ENCODE measurements at places on chromosomes 16 and 17. TPM values are rescaled to one million over a fixed set of nuclear protein-coding genes. Genes with fewer than 3 reads are reported as not detected.

TM4SF5 gene
- polyA plus RNA-seq = 0.18 TPM

BCAR1 gene
- polyA plus RNA-seq = 40.4 TPM

ZNF750 gene
- 2.7 TPM for polyA plus RNA-seq

KRT16 gene
- polyA plus RNA-seq = 0.20 TPM

C17orf107 gene
- polyA plus RNA-seq = 1.7 TPM

FSCN2 gene
- polyA plus RNA-seq = 0.43 TPM

CMTM1 gene
- polyA plus RNA-seq = 1.1 TPM

AOC3 gene
- 319 TPM for polyA plus RNA-seq

SULT1A2 gene
- polyA plus RNA-seq = 1.3 TPM

GRCh38 chr17:4393806-4394205 lies 27.3 kb upstream of the UBE2G1 start:
- DNase-seq = no peak

DNA sequence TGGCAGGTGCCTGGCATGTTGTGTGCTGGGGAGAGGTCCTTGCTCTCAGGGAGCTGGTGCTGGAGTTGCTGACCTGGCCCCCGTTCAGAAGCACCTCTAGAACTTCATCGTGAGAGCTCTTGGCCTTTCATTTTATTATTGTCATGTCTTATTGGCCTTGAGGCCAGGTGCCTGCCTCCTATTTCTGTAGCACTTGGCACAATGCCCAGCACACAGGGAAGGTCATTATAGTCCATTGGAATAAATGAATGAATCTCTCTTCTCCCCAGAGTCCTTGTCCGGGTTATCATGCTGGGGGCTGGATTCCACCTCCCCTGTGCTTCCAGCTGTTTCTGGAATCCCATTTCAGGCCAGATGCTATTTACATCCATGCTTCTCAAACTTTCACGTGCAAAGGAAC lies 169.2 kb downstream of the HAPSTR1 start:
- DNase-seq = no peak

GRCh38 chr17:307295-307691 lies 45.3 kb downstream of the RPH3AL start:
- DNase-seq = no peak

- no peak for DNase-seq
Measured at GRCh38 chr16:75482434-75483205, 12.6 kb downstream of the CHST6 start.

DNA sequence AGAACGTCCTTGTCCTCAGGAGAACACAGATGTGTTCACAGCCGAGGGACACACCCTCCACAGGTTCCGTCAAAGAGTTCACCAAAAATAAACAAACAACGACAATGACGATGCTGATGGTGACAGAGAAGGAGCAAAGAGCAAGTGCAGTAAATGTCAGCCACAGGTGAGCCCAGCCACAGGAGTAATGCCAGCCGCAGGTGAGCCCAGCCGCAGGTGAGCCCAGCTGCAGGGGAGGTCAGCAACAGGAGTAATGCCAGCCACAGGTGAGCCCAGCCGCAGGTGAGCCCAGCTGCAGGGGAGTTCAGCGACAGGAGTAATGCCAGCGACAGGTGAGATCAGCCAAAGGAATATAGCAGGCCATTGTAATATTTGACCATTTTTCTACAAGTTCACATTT lies 315.2 kb downstream of the FOXL1 start:
- DNase-seq = no peak

GRCh38 chr16:68790944-68791343 lies 52.4 kb upstream of the TANGO6 start:
- no peak for DNase-seq

GRCh38 chr16:65754820-65755691 lies 611.4 kb upstream of the CDH5 start:
- no peak for DNase-seq

- DNase-seq = no peak
Measured at GRCh38 chr16:54275956-54276355, 10.6 kb downstream of the IRX3 start.

- no peak for DNase-seq
Measured at GRCh38 chr17:73710095-73710592, 65.9 kb upstream of the SDK2 start.

GRCh38 chr16:35533683-35534082 lies 2074.3 kb downstream of the TP53TG3F start:
- DNase-seq = no peak

DNA sequence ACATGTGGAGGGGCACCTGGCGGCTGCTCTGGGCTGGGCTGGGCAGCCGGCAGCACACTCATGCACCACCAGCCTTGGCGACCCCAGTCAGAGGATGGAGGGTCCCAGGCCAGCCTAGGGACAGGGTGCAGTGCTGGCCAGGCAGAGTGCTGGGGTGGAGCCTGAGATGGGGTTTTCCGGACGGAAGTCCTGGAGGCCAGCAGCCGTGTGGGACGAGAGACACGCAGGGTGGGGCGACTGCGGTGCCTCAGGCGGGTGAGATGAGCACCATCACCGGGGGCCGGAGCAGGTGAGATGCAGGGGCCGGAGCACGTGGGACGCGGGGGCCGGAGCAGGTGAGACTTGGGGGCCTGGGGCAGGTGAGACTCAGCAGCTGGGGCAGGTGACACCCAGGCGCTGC lies 55.2 kb downstream of the LMF1 start:
- no peak for DNase-seq

- no peak for DNase-seq
Measured at GRCh38 chr17:31673076-31673475, 186.0 kb downstream of the COPRS start.

GRCh38 chr16:13718748-13719147 lies 201.2 kb upstream of the ERCC4 start:
- no peak for DNase-seq

DNA sequence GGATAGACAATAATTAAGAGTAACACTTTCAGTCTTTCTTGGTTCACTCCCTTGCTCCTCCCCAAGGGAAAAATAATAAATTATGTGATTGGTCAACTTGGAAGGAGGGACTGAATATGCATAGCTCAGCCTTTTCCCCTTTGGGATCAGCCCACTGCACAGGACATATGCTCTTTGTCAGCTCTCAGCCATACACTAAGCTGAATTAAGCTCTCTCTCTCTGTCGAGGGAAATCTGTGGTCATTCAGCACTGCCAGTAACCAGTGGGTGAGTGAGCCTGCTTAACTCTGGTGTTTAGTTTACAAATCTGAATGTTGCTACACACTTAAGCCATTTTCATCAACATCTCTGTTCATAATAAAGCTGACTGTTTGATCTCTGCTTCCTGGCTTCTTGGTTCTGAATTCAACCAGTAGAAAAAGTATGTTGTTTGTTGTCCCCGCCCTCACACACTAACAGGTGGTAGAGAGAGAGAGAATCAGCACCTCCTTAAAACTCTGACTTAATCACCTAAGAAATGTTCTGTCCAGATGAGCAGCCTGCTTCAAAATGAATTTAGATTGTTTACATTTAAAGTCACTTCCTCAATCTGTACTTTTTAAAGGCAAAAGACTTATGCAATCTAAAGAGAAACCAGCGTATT lies 102.3 kb upstream of the C17orf78 start:
- peak; percentile 31 for DNase-seq

GRCh38 chr16:4212934-4213296 lies 29.0 kb downstream of the SRL start:
- no peak for DNase-seq

GRCh38 chr16:58318391-58318790 lies 23.6 kb upstream of the PRSS54 start:
- DNase-seq = no peak
